ENCODE measurements at places on chromosomes 2 and 18.

DNA sequence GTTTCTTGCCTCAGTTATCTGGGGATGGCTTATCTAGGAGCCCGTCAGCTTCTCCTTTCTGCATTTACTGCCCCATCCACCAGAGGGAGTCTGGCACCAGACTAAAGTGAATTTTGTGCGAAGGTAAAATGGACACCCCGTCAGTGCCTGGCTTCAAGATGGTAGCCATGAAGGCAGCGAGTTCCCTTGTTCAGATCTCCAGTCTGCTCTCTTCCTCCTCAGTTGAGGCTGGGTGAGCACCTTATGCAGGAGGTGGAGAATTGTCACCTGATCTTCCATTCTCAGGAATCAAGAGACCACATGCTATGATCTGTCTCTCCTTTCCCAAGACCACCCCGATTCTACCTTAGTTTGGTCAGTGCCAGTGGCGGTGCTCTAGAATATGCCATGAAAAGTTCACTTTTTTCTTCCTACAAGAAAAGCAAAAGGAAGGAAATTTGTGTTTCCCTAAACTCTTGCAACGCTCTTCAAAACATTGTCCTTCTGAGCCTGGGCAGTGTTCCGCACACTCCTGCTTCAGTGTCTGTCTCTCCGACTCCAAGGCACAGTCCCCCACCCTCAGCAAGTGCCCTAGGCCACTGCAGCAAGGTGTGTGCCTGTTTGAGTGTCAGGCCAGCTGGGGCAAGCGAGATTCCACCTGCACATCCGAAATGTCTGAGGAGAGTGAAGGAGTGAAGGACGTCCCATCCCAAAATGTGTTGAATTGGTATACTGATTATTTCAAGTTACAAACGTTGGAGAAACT lies 168.6 kb downstream of the SS18 start:
- peak; percentile 42 for DNase-seq

- DNase-seq = no peak
Measured at GRCh38 chr2:217066510-217067270, 206.8 kb upstream of the TNP1 start.

- DNase-seq = no peak
Measured at GRCh38 chr18:79690586-79691482, 11.2 kb downstream of the CTDP1 start.

DNA sequence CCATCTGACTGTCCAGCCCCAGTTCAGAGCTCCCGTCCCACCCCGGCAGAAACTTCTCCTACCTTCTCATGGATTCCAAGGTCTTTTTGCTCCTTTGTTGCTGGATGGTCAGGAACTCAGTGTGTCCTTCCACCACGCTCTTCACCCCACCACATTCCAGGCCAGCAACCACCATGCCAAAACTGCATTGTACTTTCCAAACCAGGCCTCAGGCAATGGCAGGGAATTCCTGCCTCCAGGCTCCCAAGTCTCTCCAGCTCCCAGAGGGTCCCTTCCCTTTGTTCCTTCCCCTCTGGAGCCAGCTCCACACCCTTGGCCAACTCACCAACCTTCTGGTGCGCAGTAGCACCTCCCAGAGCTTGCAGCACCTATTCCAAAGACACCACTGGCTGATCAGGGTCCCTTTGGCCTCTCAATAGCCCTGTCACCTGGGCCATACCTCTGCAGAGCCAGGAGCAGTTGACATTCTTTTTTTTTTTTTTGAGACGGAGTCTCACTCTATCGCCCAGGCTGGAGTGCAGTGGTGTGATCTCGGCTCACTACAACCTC lies 8.1 kb downstream of the CHMP1B start:
- no peak for DNase-seq

DNA sequence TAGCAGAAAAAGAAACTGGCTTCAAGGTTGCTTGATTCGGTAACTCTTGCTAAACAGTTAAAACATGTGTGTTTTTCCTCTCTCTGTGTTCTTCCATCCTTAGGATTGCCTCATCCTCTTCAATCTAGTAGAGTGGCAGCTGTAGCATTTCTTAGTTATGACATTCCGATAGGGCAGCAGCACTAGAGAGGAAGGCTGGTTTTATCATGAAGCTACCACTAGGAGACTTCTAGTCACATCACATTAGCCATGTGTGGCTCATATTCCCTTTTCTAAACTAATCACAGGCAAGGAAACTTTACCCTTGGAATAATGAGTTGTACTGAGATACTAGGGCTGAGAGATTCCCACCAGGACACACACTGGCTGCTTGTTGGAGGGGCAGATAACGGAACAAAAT lies 187.6 kb downstream of the DOK6 start:
- DNase-seq = no peak

Measured in CD4-positive, alpha-beta T cell treated with Interleukin-4 for 4 hours (primary cell).